ENCODE measurements at places on chromosomes 2 and 18. TPM values are rescaled to one million over a fixed set of nuclear protein-coding genes. Genes with fewer than 3 reads are reported as not detected.
A peak's percentile ranks its signal among the peaks of the same experiment; 100 is the strongest.

LIMS2 gene
- total RNA-seq, result 14.6 TPM

SULT1C2 gene
- total RNA-seq, result not detected

ITGA4 gene
- total RNA-seq, result 26.6 TPM

IL37 gene
- not detected for total RNA-seq

SP3 gene
- 99.7 TPM for total RNA-seq

CYP26B1 gene
- total RNA-seq, result not detected

TEX44 gene
- not detected for total RNA-seq

SERPINB2 gene
- not detected for total RNA-seq

MAP3K19 gene
- total RNA-seq, result not detected

DNA sequence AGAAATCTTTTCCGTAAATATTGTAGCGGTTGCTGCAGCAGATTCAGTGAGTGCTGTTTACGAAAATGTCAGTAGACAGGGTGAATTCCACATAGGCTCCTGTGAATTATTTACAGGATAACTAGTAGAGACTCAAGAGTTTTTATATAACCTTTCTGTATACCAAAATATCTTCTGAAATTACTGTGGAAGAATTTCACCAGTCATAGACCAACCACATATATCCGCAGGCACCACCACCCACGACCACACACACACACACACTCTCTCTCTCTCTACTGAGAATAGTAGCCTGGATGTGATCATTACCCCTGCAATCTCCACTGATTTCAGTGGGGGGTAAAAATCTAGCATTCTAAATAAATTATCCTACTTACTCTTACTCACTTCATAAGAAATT is 341.8 kb downstream of the RBM43 start:
- H3K4me1 ChIP-seq, result no peaks in the 10 kb centered on the region
- H3K4me3 ChIP-seq, result no peak overlapping the region
- DNase-seq, result no peak
- H3K27me3 ChIP-seq, result peaks cover 4% of the 10 kb centered on the region

DNA sequence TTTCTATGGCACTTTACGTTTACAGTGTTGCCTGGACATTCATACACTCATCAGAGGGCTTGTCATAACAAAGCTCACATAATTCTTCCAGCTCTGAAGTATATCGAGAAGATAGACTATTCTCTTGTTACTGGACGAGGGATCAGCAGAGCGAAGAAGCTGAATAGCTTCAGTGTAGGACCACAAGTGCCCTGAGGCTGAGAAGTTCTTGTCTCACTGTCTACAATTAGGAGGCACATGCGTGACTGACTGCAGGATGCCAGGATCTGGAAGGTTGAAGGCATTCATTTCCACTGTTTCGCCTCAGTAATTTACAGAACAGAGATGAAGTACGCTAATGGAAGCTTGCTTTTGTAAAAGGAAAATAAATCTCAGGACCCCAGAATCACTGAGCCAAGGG is 9.6 kb downstream of the SH3YL1 start:
- no peak overlapping the region for H3K27ac ChIP-seq
- peaks cover 18% of the 10 kb centered on the region for H3K36me3 ChIP-seq
- H3K4me1 ChIP-seq, result peaks cover 2% of the 10 kb centered on the region

DNA sequence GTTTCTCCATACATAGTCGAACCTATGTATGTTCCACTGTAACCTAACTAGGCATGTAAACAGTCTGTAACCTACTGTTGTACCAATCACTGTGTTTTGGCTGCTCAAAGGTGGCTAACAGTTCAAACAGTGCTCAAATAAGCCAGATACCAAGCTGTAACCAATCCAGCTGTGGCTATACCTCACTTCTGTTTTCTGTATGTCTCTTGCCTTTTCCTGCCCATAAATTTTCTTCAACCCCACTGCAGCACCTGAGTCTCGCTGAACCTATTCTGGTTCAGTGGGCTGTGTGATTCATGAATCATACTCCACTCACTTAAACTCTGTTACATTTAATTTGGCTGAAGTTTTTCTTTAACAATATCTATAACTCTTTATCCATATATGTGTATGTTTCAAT is 340.7 kb downstream of the LPIN1 start:
- peaks cover 7% of the 10 kb centered on the region for H3K4me1 ChIP-seq
- no peaks in the 10 kb centered on the region for H3K36me3 ChIP-seq
- no peaks in the 10 kb centered on the region for H3K27me3 ChIP-seq
- H3K27ac ChIP-seq, result no peak overlapping the region
- no peak for DNase-seq

DNA sequence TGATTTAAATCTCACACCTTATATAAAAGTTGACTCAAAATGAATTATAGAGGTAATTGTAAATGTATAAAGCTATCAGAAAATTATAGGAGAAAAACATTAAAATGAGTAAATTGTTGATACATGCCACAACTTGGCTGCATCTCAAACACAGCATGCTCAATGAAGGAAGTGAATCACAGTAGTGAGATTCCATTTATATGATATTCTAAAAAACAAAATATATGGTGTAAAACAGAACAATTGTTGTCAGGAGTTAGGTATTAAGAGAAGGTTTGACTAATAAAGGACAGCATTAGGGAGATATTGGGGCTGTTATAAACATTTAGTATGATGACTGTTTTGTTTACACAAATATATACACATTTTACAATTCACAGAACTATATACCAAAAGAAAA is 356.6 kb upstream of the CELF4 start:
- H3K27ac ChIP-seq, result no peak overlapping the region
- no peaks in the 10 kb centered on the region for H3K4me1 ChIP-seq
- DNase-seq, result no peak
- no peak overlapping the region for H3K4me3 ChIP-seq
- H3K36me3 ChIP-seq, result no peaks in the 10 kb centered on the region

- no peaks in the 10 kb centered on the region for H3K4me1 ChIP-seq
- no peak overlapping the region for H3K27ac ChIP-seq
- no peaks in the 10 kb centered on the region for H3K27me3 ChIP-seq
- no peak overlapping the region for H3K4me3 ChIP-seq
- no peak for DNase-seq
Measured at GRCh38 chr18:38993342-38993741, 1427.7 kb upstream of the CELF4 start.

GRCh38 chr2:45652090-45653031 is 886 bp downstream of the PRKCE start:
- DNase-seq, result peak; percentile 37
- H3K27ac ChIP-seq, result no peak overlapping the region
- peaks cover 1% of the 10 kb centered on the region for H3K36me3 ChIP-seq
- H3K4me1 ChIP-seq, result peaks cover 22% of the 10 kb centered on the region

DNA sequence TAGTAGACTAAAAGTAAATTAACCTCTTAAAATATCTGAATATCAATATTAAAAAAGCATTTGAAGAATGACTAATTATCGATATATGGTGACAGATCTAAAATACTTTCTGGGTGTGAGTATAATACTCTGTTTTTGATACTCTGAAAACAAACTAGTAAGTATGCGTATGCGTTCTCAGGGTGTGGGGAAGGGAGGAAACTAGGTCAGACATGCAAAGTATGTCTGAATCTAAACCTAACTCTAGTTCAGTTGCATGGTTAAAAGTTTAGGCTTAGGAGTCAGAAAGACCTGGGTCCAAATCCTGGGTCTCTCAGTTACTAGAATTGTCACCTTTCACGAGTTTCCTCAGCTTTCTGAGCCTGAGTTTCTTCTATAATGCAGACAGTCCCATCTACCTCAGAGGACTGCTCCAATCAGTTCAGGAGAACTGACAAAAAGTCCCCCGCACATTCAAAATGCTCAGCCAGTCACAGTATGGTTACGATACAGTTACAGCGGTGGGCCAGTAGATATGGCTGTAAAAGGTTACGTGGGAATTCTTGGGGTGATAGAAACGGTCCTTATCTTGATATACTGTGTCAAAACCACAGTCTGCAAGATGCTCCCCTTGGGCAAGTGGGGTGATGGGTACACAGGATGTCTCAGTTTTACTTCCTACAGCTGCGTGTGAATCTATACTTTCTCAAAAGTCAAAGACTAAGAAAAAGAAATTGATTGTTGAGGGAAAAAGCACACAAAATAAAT is 29.2 kb downstream of the UNC50 start:
- H3K27ac ChIP-seq, result peak overlapping the region; percentile 88
- peaks cover 30% of the 10 kb centered on the region for H3K36me3 ChIP-seq
- peaks cover 32% of the 10 kb centered on the region for H3K4me1 ChIP-seq
- H3K27me3 ChIP-seq, result no peaks in the 10 kb centered on the region
- peak overlapping the region; percentile 52 for H3K4me3 ChIP-seq
- DNase-seq, result peak; percentile 74

GRCh38 chr2:48274040-48274439 is 255.9 kb upstream of the STON1 start:
- no peaks in the 10 kb centered on the region for H3K27me3 ChIP-seq
- DNase-seq, result no peak
- no peak overlapping the region for H3K4me3 ChIP-seq
- H3K4me1 ChIP-seq, result peaks cover 1% of the 10 kb centered on the region
- H3K36me3 ChIP-seq, result peaks cover 3% of the 10 kb centered on the region

GRCh38 chr2:57834666-57835065 is 211.9 kb upstream of the VRK2 start:
- H3K4me1 ChIP-seq, result no peaks in the 10 kb centered on the region
- peaks cover 6% of the 10 kb centered on the region for H3K27me3 ChIP-seq
- H3K36me3 ChIP-seq, result no peaks in the 10 kb centered on the region

- H3K27ac ChIP-seq, result no peak overlapping the region
- H3K4me3 ChIP-seq, result no peak overlapping the region
- no peaks in the 10 kb centered on the region for H3K36me3 ChIP-seq
- H3K4me1 ChIP-seq, result peaks cover 11% of the 10 kb centered on the region
- no peak for DNase-seq
Measured at GRCh38 chr2:216877085-216877484, 17.2 kb upstream of the TNP1 start.

GRCh38 chr2:55923982-55924321 is 370 bp upstream of the EFEMP1 start:
- peaks cover 5% of the 10 kb centered on the region for H3K4me1 ChIP-seq
- H3K27ac ChIP-seq, result no peak overlapping the region
- peaks cover 38% of the 10 kb centered on the region for H3K27me3 ChIP-seq
- no peaks in the 10 kb centered on the region for H3K36me3 ChIP-seq
- DNase-seq, result no peak

GRCh38 chr2:168466834-168467565 is 10.9 kb downstream of the CERS6 start:
- no peaks in the 10 kb centered on the region for H3K27me3 ChIP-seq
- H3K4me1 ChIP-seq, result peaks cover 73% of the 10 kb centered on the region
- no peak overlapping the region for H3K4me3 ChIP-seq
- DNase-seq, result no peak
- H3K27ac ChIP-seq, result no peak overlapping the region
- H3K36me3 ChIP-seq, result peaks cover 2% of the 10 kb centered on the region

DNA sequence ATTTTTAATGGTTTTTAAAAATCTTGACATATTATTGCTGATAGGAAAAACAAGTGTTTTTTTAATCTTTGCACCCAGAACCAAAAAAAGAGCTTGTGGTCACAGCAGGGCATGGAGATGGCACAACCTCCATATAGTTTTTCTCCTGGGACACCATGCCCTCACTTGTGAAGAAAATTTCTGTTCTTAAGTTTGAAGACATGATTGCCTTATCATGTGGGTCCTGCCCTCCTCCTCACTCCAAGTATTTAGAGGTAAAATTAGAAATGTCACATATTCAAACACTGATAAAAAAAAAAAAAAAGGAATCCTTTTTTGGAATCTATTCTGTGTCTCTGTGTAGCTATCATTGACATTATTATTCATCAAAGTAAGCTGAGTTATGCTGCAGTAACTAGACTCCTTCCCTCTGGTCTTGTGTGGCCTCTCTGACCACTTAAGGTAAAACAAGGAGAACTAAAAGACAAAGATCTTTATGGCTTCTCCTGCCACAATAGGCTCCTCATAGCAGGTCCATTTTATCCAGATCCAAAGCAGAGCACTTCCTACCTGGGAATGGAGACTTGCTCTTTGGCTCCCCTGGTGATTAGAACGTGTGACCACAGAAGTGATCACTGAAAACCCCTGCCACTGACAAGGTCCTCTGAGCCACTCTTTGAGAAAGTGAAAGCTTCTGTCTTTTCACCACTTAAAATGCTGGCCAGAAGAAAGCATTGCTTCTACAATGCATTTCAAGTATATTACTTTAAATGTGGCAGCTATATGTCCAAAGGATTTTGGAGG is 19.8 kb downstream of the ADD2 start:
- no peak overlapping the region for H3K4me3 ChIP-seq
- peaks cover 9% of the 10 kb centered on the region for H3K4me1 ChIP-seq
- no peak for DNase-seq
- no peak overlapping the region for H3K27ac ChIP-seq
- peaks cover 3% of the 10 kb centered on the region for H3K36me3 ChIP-seq

DNA sequence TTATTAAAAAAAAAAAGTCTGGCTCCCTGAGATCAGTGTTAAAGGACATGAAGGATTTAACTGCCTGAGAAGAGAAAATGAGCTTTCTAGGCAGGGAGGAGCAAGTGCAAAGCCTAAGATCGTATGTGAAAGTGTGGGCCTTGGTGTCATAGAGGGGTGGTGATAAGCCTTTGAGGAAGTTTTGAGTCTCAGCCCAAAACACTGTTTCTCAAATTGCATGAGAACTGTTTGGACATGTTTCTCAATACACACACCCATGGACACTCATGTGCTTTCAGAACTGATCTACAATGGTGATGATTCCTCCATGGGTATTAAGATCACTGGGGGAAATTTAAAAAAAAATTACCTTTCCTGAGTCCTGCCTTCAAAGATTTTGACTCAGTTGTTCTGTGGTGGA is 336.7 kb upstream of the RND3 start:
- no peaks in the 10 kb centered on the region for H3K4me1 ChIP-seq
- no peaks in the 10 kb centered on the region for H3K36me3 ChIP-seq
- no peak for DNase-seq

- no peak for DNase-seq
- H3K4me1 ChIP-seq, result peaks cover 57% of the 10 kb centered on the region
- H3K27ac ChIP-seq, result no peak overlapping the region
- peaks cover 15% of the 10 kb centered on the region for H3K36me3 ChIP-seq
- no peak overlapping the region for H3K4me3 ChIP-seq
Measured at GRCh38 chr2:202721621-202722020, 86.9 kb downstream of the FAM117B start.

DNA sequence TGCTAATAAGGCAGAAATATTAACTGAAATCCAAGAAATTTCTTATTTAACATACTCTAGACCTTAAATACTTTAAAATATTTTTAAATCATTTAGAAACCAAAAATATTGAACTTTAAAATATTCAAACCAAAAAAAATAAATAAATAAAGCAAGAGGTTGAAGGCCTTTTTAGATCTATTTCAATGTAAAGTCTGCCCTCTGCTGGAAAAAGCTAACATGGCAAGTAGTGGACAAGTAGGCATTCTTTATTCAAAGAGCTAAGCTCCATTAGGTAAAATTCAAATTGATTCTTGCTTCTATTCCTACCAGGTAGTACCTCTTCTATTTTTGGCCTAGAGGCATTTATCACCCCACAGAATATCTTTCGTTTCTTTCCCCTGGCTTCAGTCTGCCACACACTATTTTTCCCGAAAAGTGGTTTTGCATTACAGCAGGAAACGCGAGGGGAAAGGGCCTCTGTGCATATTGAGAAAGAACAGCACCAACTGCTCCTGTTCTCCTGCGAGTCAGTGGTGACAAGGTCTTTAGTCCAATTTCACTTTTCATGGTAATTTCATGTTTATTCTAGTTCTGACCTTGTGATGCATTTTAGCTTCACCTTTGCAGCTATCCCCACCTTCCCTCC is 20.4 kb downstream of the IFIH1 start:
- no peaks in the 10 kb centered on the region for H3K27me3 ChIP-seq
- H3K27ac ChIP-seq, result no peak overlapping the region
- no peaks in the 10 kb centered on the region for H3K4me1 ChIP-seq
- no peaks in the 10 kb centered on the region for H3K36me3 ChIP-seq
- H3K4me3 ChIP-seq, result no peak overlapping the region

- no peak overlapping the region for H3K27ac ChIP-seq
- H3K36me3 ChIP-seq, result peaks cover 22% of the 10 kb centered on the region
- no peak overlapping the region for H3K4me3 ChIP-seq
- DNase-seq, result no peak
- H3K27me3 ChIP-seq, result no peaks in the 10 kb centered on the region
Measured at GRCh38 chr2:207119048-207119447, 46.7 kb downstream of the KLF7 start.

- no peaks in the 10 kb centered on the region for H3K27me3 ChIP-seq
- H3K4me1 ChIP-seq, result peaks cover 37% of the 10 kb centered on the region
- H3K36me3 ChIP-seq, result peaks cover 62% of the 10 kb centered on the region
Measured at GRCh38 chr2:143704451-143705106, 575.4 kb downstream of the ARHGAP15 start.

Measured in activated naive CD4-positive, alpha-beta T cell treated with anti-CD3 and anti-CD28 coated beads for 36 hours (primary cell).